ENCODE measurements at places on chromosomes 4 and X. TPM values are rescaled to one million over a fixed set of nuclear protein-coding genes. Genes with fewer than 3 reads are reported as not detected.
A peak's percentile ranks its signal among the peaks of the same experiment; 100 is the strongest.

The SMR3B gene
- not detected for polyA plus RNA-seq

- DNase-seq: no peak
These were observed 160.2 kb upstream of the KLF3 start for GRCh38 chr4:38503689-38504395.

DNA sequence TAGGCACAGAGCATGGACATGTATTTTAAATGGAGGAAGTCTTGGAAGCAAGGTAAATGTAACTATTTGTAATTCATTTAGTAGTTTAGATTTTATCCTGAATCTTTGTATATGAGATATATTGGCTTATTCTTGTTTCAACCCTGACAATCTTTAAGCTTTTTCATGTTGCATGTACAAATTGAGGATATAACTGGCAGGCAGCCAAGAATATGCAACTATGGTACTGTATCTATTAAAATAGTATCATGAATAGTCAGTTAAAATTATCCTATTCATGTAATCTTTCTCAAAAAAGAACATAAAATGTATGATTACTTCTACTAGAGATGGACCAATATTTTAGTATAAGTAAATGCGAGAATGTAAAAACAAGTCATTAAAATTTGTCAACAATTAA lies 1141.5 kb downstream of the PCDH18 start:
- DNase-seq: peak; percentile 16

DNA sequence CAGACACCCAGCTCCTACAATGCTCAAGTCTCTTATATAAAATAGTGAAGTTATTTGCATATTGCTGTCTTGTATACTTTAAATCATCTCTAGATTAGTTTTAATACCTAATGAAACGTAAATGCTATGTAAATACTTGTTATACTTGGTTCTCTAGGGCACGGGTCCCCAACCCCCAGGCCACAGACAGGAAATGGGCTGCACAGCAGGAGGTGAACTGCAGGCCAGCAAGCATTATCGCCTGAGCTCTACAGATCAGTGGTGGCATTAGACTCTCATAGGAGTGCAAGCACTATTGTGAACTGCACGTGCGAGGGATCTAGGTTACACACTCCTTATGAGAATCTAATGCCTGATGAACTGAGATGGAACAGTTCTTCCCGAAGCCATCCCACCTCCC lies 395.9 kb upstream of the EMCN start:
- DNase-seq: no peak

The TCEANC gene
- 5.5 TPM for polyA plus RNA-seq

The GC gene
- polyA plus RNA-seq: not detected

Data from muscle of leg (tissue), 16 donors.